ENCODE measurements at places on chromosomes 5 and 9.

GRCh38 chr5:75168026-75168735 is 68.5 kb downstream of the ANKRD31 start:
- DNase-seq = no peak

DNA sequence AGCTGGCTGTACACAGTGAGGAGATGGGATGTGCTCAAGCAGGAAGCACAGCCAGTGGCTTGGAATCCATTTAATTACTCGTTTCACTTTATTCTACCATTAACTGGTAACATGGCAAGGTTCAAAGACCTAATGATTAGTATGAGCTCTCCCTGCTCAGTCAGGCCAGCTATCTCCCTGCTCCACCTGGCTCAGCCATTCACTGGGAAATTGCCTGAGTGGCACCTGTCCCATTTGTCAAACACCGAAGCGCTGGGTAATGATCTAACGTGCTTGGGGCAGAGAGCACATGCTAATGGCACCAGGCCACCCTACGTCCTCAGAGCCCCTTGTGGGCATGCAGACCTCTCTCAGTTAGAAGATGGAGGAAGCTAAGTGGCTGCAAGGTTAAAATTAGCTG is 162.2 kb downstream of the TTLL11 start:
- DNase-seq = peak; percentile 4

DNA sequence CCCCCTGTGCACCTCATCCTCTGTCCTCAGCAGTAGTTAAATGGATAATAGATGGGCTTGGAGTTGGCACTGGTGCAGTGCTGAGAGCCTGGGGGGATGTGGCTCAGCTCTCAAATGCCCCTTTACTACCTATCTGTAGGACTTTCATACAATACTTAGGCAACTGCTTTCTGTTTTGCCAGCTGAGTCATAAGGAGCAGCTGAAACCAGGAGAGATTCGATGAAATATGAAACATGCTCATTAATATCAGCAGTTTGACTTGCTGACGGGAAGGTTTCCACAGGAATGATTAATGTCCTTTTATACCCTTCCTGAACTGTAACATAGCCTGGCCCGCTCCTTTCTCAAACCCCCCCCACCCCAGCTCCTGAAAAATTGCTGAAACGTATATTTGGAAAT is 142.6 kb downstream of the SAXO1 start:
- DNase-seq = no peak

GRCh38 chr9:68975365-68976043 is 38.4 kb downstream of the PRKACG start:
- DNase-seq = no peak

DNA sequence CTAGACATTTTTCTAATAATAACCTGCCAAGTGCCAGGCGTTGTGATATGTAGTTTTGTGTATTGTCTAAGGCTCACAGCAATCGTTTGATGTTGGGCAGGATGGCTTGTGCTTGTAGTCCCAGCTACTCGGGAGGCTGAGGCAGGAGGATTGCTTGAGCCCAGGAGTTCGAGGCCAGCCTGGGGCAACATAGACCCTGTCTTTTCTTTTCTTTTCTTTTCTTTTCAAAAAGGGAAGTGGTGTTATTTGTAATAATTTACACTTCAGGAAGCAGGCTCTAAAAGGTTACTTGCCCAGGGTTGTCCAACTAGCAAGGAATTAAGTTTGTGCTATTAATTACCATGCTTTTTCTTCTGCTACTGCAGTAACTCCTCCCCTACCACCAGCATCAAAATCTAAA is 3.2 kb downstream of the ZNF131 start:
- no peak for DNase-seq

DNA sequence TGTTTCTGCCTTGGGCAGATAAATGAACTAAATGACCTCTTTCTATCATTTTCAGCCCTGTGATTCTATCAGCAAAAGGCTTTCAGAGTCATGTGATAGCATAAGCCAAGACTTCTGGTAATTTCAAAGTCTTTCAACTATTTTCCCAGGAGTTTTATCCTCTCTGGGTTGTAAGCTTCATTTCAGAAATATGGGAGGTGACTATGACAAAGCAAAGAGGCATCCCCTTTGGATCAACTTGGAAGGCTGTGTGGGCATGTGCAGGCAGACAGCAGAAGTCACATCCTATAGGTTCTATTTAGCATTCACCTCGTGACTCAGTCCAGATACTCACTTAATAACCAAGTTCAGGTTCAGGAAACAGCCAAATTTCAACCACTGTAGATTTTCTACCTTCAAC is 149.0 kb upstream of the FST start:
- DNase-seq = no peak

- DNase-seq = no peak
Observed at GRCh38 chr5:137348759-137349158, 150.4 kb downstream of the SPOCK1 start.

DNA sequence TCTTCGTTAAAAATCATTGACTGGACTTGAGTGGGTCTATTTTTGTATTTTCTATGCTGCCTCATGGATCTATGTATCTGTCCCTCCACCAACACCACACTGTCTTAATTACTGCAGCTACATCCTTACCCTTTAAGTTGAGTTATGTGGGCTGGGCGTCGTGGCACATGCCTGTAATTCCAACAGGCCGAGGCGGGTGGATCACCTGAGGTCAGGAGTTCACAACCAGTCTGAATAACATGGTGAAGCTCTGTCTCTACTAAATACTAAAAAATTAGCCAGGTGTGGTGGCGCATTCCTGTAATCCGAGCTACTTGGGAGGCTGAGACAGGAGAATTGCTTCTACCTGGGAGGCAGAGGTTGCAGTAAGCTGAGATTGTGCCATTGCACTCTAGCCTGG is 48.2 kb downstream of the XRCC4 start:
- no peak for DNase-seq

DNA sequence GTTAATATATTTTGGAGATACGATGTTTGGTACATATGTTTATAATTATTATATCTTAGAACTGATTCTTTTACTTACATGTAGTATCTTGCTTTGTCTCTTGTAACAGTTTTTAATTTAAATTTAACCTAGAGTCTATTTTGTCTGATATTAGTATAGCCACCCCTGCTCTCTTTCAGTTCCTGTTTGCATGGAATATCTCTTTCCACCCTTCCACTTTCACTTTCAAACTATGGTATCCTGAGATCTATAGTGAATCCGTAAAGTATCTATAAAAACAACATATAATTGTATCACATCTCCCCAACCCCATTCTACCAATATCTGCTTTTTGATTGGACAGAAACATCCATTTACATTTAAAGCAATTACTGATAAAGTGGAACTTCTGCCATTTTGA is 7.2 kb downstream of the IRGM start:
- DNase-seq = no peak

GRCh38 chr9:1400983-1401382 is 350.8 kb downstream of the DMRT2 start:
- no peak for DNase-seq

DNA sequence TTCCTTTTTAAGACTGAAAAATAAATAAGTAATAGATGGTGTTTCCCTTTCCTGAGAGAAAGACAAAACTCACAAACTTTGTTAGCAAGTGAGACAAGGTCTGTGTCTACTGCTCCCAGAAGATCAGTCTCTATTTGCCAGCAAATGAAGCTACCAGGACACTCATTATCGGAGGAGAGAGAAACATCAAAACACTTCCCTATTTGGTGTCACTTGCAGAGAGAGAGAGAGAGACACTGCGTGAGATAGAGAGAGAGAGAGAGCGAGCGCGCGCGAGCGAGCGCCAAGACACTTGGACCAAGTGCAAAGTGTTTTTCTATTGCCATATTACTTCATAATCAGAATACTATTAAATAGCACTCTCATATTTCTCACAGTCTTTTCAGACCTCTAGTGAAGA is 142.7 kb downstream of the KCNN2 start:
- DNase-seq = no peak
